ENCODE measurements at places on chromosomes 16 and 17.

DNA sequence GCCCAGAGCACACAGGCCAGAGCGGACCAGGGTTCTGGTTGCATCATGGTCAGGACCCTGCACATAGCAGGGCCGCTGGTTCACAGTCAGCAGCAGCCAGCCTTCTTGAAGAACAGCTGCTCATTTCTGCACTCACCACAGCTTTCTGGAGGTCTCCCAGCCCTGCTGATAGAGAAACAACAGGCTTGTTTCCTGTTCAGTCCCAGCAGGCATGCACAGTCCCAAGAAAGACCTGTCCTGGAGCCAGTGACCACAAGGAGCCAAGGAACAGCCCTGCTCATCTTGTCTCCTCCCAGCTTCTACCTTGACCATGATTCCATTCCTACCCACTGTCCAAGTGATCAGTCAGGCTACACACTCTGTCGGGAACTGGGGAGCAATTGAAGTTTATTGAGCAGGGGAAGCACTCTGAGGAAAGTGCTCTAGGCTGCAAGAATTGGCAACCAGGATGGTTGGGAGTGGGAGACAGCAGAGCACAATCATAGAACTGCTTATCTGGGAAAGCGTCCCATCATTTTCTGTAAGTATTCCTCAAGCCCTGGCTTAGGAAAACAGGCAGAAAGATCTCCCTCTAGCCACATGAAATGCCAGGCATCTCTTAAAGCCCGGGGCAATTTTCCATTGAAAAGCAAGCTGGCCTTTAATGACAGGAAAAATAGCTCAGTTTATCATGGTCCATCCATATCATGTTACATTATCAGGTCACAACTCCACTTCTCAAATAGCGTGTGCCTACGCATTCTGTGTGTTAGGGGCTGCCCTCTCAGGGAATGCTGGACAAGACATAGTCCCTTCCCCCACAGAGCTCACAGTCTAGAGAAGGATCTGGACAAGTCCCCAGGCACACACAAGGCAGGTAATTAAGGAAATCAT, 155.4 kb upstream of the FOXF1 start:
- DNase-seq = peak; percentile 80

DNA sequence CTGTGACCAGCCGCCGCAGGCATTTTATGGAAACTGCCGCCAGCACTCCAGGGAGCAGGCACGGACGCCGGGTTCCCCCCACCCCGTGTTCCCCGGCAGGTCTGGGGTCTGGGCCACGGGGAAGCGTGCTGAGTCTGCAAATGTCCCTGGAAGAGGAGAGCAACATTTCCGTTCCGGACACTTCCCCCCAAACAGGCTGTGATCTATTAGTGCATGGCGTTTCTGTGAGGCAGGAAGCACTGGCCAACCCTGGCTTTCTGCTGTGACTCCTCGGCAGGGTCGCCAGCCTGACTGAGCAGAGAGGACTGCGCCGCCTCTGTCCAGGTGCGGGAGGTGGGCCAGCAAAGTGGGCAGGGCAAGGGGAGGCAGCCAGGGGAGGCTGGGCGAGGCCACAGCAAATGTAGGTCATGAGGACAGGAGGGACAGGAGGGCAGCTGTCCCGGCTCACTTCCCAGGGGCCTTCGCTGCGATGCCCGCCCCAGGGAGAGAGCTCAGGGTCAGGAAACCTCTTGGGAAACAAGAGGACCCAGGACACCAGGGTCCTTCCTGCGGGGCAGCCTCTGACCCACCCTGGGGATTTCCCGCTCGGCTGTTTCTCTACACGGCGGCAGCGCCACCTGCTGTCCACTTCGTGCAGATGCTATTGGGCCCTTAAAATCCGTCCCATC, 9.5 kb downstream of the FOXF1 start:
- no peak for DNase-seq

DNA sequence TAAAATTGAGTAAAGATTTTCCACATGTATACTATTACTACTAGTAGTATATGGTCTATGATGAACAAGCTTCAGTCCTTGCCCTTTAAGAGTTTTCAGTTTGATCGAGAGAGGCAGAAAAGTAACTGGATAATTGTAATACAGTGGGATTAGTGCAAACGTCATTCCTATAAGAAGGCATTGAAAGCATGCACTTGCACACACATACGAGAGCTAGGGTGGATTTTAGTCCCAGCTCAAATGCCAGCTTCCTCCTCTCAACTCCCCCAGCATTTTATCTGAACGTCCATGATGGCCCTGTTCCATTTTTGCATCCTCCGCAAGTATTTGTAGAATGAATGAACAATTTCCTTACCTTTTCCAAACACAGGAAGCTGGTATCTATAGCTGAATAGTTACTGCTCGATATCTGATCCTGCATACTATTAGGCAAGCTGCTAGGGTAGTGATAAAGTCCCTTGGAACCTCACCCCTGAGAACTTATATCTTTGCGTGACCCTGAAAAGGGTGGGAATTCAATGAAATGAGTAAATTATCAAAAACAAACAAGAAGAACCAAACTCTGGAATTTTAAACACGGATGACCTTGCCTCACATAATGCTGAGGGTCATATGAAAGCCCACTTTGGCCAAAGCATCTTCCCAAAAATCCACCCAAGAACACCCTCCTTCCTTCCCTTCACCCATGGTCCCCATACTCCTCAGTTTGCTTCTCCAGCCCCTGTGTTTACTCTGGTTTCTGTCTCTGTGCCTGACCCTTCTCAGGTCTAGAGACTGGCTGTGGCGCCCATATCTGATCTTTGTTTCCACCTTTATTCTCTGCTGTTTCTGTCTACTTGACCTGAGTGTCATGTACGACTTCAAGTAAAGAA, 60.5 kb downstream of the TMEM100 start:
- no peak for DNase-seq

DNA sequence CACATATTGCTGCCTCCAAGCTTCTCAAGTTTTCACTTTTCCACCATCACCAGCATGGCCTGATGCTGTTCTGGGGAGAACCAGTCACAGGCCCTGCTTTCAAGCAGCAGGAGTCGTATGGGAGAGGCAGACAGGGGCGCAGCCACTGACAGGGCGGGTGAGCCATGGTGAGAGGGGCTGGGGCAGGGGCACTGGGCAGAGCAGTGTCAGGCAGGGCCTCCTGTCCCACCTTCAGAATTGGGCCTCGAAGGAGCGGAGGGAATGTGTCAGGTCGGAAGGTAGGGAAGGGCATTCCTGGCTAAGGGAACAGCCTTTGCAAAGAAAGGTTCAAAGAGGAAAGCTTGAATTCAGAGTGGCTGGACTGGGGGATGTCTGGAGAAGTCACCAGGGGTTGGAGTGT, 4.9 kb upstream of the MAP2K3 start:
- no peak for DNase-seq

Data from astrocyte of the cerebellum (primary cell).